ENCODE measurements at places on chromosomes 11 and 22.

- DNase-seq: no peak
Observed at GRCh38 chr11:14384338-14384737, 25.4 kb upstream of the RRAS2 start.

GRCh38 chr11:106463796-106464201 is 386.3 kb downstream of the AASDHPPT start:
- DNase-seq: no peak

DNA sequence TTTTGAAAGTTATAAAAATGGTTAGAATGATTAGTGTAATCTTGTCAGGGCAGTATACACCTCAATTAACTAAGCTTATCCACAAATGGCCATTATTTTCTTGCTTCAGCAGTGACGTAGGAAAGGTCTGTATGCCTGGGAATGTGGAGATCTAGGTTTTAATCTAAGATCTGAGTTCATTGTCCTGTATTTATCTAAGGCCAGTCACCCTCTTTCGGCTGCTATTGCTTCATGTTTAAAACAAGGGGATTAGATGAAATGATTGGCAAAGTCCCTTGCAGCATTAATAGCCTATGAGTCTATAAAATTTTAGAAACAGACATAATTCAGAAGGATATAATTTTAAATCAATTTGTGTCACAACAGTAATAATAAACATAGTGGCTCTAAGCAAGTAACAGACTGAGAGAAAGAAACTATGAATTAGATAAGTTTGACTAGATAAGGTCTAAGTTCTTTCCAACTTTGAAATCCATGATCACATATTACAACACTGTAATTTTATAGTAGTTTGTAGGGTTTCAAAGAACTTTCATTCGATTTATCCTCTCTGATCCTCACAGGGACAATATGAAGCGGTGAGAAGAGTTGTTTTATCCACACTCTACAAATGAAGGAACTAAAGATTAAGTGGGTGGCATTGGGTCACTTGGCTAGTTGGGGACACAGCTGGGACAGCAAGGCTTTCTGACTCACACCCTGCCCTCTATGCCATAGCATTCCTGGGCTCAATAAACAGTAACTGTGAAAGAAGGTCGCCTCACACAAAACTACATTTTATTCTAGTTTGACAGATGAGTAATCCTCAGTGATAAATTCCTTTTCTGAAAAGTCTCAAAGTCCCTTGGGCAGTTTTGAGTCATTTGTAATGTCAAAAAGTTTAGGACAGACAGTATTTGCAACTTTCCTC is 60.6 kb upstream of the RDX start:
- DNase-seq: no peak

DNA sequence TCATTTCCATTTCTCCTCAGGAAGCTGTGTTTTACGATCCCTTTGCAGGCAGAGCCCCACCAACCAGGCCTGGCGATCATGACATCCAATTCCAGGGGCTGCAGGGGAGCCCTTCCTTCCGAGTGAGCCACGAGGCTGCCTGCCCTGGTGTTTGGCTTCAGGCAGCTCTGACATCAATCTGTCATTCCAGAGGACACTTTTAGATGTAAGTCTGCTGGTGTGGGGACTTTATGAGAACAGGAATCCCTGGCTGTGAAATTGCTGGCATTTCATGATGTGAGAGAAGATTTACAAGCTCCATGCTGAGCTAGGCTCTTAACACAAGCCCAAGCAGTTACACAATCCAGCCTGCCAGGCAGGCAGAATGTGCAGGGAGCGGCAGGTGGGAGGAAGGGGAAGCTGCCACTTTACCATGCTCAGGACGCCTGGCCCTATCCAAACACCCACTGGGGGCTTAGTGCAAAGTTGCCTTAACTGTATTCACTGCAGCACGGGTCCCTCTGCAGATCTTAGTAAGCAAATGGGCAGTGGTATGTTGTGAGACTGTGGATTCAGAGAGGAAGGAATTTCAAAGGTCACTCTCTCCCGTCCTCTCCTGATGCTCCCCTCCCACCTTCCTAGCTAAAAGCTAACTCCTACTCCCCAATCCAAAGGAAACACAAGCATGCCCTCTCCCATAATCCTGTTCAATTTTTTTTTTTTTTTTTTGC is 43.4 kb upstream of the MICAL2 start:
- no peak for DNase-seq

- DNase-seq: no peak
Observed at GRCh38 chr11:20110908-20111669, 49.2 kb downstream of the DBX1 start.

DNA sequence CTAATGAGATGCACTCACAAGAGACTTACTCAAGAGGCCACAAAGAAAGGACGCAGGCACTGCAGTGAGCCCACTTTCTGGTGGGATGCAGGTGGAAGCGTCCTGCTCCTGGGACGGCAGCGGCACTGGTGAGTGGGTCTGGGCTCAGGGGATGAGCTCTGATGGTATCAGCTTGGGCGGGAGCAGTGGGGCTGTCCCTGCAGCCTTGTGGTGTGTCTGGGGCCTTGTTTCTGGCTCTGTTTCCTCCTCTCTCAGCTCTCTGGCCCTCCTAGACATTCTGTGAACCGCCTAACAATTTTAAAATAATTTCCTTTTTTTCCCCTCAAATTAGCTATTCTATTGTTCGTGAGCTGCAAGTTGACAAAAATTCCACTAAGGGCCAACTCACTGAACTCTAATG is 8.8 kb upstream of the ST14 start:
- DNase-seq: no peak
